ENCODE measurements at places on chromosomes 2 and 18. TPM values are rescaled to one million over a fixed set of nuclear protein-coding genes. Genes with fewer than 3 reads are reported as not detected.
A peak's percentile ranks its signal among the peaks of the same experiment; 100 is the strongest.

The PREB gene
- 58.2 TPM for polyA plus RNA-seq

GRCh38 chr2:79219383-79219988 lies 59.9 kb upstream of the REG3A start:
- DNase-seq: peak; percentile 77

- no peak for DNase-seq
Observed at GRCh38 chr2:207122651-207123334, 43.0 kb downstream of the KLF7 start.

DNA sequence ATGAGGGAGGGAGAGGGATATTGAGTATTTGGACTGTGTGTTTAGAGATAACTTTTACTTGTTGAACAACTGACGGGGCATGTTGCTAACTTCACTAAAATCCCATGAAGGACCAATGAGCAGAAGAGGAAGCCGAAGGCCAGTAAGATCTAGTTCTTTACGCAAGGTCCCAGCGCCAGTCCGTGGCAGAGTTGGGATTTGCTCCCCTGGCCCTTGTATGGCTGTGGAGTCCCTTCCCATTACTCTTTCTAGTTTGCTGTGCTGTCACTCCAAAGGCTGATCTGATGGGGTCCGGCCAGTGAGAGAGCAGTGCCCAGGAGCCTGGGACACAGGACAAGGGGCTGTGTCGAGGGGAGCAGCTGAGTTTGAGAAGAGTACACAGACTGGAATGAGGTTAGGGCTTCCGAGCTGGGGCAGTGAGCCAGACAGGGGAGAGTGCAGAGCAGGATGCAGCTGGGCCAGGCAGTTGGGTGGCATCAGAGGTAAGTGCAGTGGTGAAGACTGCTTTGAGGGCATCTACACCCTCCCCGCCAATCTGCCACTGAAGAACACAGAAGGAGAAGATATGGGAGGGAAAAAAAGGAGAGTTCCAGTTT lies 692.9 kb upstream of the HS6ST1 start:
- no peak for DNase-seq

DNA sequence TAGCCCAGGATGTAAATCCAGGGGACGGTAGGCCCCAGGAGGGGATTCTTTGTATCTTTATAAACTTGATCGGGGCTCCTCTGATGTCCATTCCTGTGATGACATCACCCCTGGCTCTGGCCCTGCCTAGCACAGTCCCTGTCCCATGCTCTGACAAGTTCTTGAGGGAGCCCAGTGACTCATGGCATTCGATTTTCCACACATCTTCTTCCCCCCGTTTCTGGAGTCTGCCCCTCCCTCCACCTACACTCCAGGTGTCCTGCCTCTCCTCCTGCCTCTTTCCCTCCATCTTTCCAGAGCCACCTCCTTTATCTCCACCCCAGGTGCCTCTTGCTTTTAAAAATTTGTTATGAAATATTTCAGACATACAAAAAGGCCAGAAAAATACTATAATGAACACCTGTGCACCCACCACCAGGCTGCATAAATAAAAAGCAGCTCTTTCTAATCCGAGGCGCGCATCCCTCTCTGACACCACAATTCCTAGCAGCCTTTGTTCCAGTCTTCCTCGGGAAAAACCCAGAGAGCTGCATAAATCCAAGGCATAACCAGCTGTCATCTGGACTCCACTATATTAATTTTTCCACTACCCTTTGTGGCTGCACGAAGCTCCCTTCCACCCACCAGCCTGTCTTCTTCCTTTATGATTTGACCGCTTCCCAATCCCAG lies 207.7 kb downstream of the ZBTB7C start:
- no peak for DNase-seq

GRCh38 chr2:197356136-197356535 lies 45.6 kb upstream of the ANKRD44 start:
- peak; percentile 38 for DNase-seq

The ADD2 gene
- polyA plus RNA-seq: 18.0 TPM

DNA sequence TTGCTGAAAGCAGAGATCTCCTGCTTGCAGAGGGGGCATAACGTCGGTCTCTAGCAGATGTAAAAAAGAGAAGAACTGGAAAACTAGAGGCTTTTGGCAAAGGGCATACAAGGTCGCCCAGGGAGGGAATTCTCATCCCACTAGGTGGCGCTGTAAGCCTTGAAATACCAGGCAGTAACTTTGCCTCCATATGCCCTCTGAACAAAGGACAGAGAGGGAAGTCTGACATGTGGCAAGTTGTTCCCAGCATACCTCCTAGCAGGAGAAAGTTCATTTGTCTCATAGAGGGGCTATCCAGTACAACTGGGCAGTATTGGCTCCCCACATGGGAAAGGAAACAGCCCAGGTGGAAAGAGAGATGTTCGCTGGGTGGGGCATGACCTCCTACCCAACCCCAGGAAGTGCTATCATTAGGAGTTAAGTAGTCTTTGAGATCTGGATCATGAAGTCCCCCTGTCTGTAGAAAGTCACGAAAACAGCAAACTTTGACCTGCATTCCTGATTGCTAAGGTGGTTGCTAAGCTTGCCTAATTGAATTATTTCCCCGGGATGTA lies 39.9 kb downstream of the STK17B start:
- DNase-seq: no peak

The TEX44 gene
- polyA plus RNA-seq: not detected

The SERPINB10 gene
- polyA plus RNA-seq: not detected

The XIRP2 gene
- not detected for polyA plus RNA-seq

The GPR45 gene
- polyA plus RNA-seq: not detected

All from A549 (cell line).